ENCODE measurements at places on chromosomes 16 and 17.
A peak's percentile ranks its signal among the peaks of the same experiment; 100 is the strongest.

DNA sequence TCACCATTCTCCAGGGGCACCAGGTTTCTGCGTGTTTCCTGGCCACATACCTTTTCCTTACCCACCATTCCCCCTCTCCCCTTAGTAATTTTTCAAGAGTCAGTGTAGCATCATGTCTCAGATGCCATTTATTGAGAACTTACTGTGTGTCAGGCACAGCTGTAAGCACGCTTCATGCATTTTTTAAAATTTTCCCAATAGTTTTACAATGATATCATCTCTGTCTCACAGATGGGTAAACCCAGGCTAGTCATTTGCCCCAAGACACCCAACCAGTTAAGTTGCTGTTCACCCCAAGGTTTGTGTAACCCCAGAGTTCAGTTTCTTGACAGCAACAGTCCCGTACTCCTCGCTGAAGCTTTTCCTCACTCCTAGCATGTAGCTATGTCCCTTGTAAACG is 56.4 kb upstream of the IRX3 start:
- DNase-seq = no peak

GRCh38 chr16:61382435-61382834 is 653.8 kb downstream of the CDH8 start:
- DNase-seq = no peak

DNA sequence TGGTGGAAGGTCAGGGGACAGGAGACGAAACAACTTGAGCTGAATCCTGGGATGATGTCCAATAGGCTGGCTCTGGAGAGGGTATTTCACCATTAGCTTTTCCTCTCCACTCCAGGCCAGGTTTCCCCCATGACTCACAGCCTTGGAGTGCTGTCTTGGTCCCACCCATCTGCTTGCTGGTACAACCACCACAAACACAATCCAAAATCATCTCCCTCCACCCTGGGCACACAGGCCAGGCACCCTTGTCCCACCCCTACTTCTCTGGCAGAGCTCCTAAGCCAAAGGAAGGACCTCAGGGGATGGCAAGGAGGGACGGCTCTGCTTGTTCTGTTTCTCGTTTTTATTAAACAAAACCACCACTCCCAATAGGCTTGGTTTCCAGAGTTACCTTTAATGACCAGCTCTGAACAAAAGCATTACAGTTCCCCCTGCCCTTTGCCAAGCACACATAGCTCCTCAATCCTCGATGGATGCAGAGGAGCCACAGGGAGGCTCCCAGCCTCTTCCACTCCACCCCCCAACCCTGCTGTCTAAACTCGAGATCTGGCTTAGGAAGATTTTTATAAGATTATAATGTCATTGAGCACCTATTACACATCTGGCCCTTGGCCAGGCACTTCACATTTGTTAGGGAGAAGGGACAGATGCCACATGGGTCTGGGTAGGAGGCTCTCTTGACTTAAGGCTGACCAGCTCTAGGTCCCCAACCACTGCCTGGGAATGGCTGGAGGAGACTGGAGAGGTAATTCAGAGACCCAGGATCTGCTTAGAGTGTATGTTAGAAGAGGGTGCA is 13.3 kb downstream of the CAVIN1 start:
- DNase-seq = no peak

DNA sequence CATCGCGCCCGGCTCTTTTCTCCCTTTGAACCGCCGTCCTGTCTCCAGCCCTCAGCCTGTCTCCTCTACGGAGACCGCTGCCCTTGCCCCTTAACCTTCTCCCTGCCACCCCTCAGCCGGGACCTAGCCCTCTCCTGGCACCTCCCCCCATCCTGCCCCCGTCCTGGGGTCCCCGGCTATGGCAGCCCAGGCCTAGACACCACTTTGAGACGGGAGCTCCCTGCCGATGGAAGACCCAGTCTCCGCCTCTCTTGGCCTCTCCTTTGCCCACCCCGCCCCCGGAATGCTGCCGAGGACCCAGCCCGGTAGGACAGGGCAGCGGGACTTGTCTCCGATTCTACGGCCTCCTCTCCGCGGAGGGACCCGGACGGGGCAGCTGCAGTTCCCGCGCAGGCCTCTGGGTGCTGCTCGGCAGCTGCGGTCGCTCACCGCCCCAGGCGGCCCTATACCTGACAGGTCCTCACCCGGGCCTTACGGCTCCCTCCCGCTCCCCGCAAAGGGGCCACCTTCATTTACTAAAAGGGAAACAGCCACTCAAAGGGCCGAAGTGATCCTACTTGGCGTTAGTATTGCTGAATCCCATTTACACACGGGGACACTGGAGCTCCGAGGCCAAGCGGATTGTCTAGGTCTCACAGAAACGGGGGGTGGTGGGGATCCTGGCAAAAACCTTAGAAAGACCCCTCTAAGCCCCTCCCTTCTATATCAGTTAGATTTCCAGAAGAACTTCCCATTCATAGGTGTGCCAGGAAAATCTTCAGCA is 32.6 kb upstream of the TAC4 start:
- DNase-seq = peak; percentile 58

DNA sequence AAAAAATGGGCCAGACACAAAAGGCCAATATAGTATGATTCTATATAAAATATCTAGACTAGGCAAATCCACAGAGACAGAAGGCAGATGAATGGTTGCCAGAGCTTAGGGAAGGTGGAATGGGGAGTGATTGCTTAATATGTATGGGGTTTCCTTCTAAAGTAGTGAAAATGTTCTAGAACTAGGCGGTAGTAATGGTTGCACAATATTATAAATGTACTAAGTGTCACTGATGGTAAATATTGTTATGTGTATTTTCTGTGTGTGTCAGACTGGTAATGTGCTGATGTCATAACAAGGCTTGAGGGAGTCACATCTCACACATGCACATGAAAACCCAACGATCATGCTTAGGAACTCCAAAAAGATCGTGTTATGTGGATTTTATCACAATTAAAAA is 106.9 kb upstream of the SIAH1 start:
- DNase-seq = no peak

DNA sequence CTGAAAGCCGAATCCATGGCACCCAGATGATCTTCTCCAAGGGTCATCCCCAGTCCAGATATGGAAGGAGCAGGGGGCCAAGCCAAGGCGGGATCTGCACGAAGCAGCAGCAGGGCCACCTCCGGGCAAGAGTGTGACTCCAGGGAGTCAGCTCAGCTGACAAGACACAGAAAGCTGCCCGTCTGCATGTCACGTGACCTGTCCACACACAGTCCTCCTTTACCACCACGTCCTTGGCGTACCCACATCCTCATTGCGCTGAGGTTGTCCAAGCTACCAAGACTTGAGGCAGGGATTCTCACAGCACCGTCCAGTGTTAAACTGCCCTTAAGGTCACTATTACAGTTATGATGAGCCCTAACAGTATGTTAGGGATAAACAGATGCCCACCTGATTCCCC is 11.3 kb upstream of the CYTH1 start:
- no peak for DNase-seq

GRCh38 chr16:85062845-85063244 is 35.2 kb downstream of the KIAA0513 start:
- peak; percentile 60 for DNase-seq

GRCh38 chr16:88424587-88425235 is 28.4 kb upstream of the ZFPM1 start:
- no peak for DNase-seq

DNA sequence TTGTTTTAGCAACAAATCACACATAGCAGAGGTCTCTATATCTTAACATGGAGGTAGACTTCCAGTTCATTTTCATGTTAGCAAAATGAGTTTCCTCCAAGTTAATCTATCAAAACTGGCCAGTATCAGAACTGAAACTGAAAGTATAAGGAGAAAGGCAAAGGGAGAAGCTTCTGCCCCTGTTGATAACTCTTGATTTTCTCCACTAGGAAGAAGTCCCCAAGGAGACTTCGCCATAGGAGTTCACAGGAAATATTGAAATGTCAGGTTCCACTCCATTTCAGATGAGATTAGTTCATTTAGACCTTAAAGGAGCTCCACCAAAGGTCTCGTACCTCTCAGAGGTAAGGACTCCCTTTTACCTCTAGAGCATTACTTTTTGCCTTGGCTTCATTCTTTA is 1.2 kb upstream of the OGFOD3 start:
- DNase-seq = peak; percentile 53

DNA sequence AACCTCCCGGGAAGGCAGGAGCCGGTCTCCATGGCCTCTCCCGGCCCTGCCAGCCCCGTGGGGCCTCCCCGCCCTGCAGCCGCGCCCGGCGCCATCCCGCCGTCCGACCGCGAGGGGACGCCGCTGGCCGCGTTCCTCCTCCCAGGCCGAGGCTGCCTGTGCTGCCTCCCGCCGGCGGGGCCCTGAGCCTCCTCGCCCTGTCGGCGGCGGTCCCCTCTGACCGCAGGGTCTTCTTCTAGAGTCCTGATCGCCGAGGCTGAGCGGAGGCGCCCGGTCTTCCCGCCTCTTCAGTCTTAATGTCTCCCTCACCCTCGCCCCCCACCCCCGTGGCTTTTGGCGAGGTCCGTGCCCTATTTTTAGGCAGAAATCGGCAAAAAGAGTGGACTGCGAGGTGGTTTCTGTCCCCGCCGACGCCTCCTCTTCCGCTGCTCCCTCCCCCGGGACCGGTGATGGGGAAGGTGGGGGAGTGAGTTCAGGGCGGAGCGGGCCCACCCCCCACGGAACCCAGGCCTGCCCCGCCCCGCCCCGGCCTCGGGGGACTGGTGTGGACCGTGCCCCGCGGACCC is 794 bp upstream of the CPNE7 start:
- DNase-seq = peak; percentile 72

DNA sequence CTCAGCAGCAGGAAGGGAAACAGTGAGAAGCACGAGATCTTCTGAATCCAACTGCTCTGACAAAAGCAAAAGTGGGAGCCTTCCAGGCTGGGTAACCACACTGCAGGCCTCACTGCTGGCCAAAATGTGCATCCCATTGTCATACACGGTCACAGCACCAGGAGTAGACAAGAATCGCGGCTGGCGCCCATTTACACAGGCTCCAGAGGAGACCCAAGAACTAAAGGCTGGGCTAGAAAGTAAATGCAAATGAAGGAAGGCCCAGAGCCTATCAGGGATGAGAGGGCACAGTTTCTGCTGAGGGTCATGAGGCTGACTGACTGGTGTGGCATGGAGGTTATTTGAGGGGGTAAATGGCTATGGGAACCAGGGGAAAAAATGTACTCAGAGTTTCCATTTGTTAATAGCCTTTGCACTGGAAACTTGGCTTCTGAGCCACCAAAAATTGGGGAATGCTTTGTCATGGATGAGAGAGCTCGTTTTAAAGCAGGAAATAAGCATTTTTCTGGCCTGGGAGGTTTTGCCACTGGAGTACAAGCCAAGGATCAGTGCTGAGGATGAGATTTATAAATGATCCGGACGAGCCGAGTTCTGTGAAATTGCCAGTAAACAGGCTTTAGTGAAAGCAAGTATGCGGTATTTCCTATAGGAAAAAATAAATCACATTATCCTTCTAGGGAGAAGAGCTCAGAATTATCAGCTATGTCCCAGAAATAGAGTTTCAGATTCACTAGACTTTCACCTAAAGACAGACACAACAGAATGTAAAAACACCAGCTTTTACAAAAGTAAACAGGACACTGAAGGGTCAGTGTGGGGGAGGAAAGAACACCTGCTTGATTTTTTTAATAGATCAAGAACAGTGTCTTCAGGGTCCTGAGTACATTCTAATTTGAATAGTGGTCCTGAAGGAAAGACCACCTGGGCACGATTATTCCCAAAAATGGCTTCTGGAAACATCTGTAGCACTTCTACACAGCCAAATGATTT is 66.9 kb upstream of the GSG1L start:
- DNase-seq = no peak

DNA sequence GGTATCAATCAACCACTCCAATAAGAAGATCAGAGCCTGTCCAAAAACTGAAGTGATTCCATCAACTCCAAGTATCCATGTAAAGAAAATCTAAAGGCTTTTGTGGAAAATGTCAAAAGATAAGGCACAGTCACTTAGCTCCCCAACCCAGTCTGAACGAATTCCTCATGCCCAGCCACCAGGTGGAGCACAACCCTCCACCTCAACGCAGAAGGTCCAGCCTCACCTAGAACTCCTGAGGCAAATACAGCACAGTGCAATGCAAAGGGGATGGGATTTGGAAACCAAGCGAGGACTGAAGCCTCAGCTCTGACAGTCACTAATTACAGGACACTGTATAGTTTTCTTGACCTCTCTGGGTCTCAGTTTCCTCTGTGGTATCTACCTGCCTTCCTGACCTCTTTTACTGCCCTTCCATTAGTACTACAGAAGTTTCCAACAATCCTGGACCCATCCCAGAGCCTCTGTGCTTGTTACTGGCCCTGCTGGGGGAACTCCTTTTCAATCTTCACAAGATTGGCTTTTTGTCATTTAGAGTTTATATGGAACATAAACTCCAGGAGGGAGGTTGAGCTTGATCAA is 2.0 kb downstream of the NCBP3 start:
- DNase-seq = peak; percentile 75

- DNase-seq = no peak
Measured at GRCh38 chr16:85936816-85937215, 37.9 kb downstream of the IRF8 start.
